Upper lobe of left lung (tissue), 6 donors: ENCODE measurements at places on chromosomes 16 and 17. TPM values are rescaled to one million over a fixed set of nuclear protein-coding genes. Genes with fewer than 3 reads are reported as not detected.

- peaks cover 33% of the 10 kb centered on the region for H3K36me3 ChIP-seq
- H3K27ac ChIP-seq, result no peak overlapping the region
- DNase-seq, result peak; percentile 85
Measured at GRCh38 chr16:733382-734207, 6.7 kb downstream of the HAGHL start.

DNA sequence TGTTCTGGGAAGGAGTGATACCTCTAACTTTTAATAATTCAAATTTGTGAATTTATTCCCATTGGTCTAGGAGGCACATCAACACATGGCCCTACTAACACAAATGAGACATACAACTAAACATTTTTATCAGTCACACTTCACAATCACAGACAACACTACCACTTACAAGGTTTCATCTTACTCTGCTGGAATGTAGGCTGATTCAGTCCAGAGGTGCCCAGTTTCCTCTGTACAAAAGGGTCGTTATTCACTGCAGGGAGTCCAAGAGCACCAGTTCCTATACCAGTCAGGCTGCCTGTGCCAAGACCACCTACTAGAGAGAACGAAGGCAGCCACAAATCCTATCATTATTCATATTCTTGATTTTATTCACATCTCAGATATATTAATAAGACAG lies 41.4 kb downstream of the SETD6 start:
- DNase-seq, result no peak
- no peak overlapping the region for H3K27ac ChIP-seq
- peaks cover 55% of the 10 kb centered on the region for H3K36me3 ChIP-seq
- no peaks in the 10 kb centered on the region for H3K4me1 ChIP-seq
- no peak overlapping the region for H3K4me3 ChIP-seq

- no peak for DNase-seq
- H3K27ac ChIP-seq, result no peak overlapping the region
- H3K4me3 ChIP-seq, result no peak overlapping the region
Measured at GRCh38 chr17:77049440-77049839, 91.3 kb upstream of the SEC14L1 start.

DNA sequence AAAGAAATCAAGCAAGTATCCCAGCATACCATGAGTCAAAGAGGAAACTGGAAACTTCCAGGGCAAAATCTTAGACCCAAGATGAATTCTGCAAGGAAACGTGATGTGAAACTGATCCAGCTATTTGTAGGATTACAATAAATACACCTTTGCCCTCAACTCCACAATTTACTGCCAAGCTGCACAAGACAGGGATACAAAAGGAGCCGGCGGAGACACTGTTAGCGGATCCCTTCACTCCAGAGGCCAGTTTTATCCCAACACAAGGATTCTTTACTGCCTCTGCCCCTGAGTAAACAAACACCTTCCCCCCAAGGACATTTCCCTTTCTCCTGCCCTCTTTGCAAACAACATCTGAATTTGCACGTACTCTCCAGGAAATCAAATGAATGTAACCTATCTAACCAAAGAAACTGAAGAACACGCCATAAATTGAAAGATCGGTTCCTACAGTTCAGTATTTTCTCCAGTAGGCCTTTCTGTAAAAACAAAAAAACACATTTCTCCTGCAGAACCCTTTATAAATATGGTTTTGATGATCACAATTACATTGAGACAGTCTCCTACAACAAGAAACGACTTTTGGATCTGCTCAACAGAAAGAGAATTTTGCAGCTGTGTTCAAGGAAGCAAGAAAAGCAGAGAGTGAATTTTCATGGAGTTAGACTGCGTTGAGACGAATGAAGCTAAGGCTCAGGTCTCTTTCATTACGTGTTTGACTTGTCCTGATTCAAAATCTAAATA lies 1.4 kb upstream of the CBX2 start:
- H3K27ac ChIP-seq, result peak overlapping the region; percentile 81
- no peak for DNase-seq
- H3K36me3 ChIP-seq, result no peaks in the 10 kb centered on the region
- H3K4me3 ChIP-seq, result no peak overlapping the region

- no peak overlapping the region for H3K4me3 ChIP-seq
- no peaks in the 10 kb centered on the region for H3K36me3 ChIP-seq
- H3K4me1 ChIP-seq, result peaks cover 5% of the 10 kb centered on the region
- H3K27me3 ChIP-seq, result no peaks in the 10 kb centered on the region
- peak; percentile 19 for DNase-seq
- H3K27ac ChIP-seq, result no peak overlapping the region
Measured at GRCh38 chr17:19346351-19347255, 15.9 kb downstream of the B9D1 start.

DNA sequence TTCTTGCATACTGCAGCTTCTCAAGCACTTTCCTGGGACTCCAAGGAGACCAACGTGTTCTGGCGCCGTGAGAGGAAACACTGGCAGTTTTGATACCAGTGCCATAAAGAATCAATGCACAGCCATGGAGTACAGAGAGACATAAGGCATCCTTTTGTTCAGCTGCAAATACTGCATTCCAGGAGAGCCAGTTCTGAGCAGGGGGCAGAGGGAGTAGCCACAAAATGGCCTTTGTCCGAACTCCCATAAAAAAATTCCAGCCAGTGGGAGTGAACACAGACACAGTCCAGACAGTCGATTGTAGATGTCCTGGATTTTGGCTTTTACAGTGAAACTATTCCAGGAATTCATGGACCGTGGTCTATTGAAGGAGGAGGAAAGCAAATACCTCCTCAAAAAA lies 36.2 kb upstream of the TEKT3 start:
- no peaks in the 10 kb centered on the region for H3K4me1 ChIP-seq
- DNase-seq, result no peak
- H3K4me3 ChIP-seq, result no peak overlapping the region
- H3K36me3 ChIP-seq, result no peaks in the 10 kb centered on the region
- H3K27ac ChIP-seq, result no peak overlapping the region

- H3K4me1 ChIP-seq, result no peaks in the 10 kb centered on the region
- H3K36me3 ChIP-seq, result peaks cover 55% of the 10 kb centered on the region
- no peak for DNase-seq
- no peak overlapping the region for H3K27ac ChIP-seq
Measured at GRCh38 chr16:57020651-57021050, 31.3 kb downstream of the NLRC5 start.

DNA sequence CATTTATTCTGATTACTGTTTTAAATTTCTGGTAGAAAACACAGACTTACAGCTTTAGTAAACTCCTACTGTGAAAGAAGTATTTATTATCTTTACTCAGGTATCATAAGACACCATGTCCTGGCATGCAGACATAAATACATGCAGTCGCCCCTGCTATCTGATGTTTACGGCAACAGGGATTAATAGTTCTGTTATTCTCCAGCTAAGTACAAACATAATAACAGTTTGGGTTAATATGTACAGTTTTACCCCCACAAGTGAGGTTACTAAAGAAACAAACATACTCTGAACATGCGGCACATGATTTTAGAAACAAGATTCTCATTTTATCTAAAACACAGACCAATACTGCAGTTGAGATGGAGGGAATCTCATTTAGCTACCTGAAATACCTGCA lies 170.8 kb downstream of the ABCA8 start:
- no peak overlapping the region for H3K27ac ChIP-seq
- no peaks in the 10 kb centered on the region for H3K27me3 ChIP-seq
- no peak overlapping the region for H3K4me3 ChIP-seq
- no peaks in the 10 kb centered on the region for H3K36me3 ChIP-seq
- no peak for DNase-seq
- H3K4me1 ChIP-seq, result no peaks in the 10 kb centered on the region

RAB26 gene
- 0.30 TPM for total RNA-seq

DHRS13 gene
- total RNA-seq, result 21.8 TPM

TUBD1 gene
- 7.7 TPM for total RNA-seq

CD300LG gene
- 65.9 TPM for total RNA-seq

DNA sequence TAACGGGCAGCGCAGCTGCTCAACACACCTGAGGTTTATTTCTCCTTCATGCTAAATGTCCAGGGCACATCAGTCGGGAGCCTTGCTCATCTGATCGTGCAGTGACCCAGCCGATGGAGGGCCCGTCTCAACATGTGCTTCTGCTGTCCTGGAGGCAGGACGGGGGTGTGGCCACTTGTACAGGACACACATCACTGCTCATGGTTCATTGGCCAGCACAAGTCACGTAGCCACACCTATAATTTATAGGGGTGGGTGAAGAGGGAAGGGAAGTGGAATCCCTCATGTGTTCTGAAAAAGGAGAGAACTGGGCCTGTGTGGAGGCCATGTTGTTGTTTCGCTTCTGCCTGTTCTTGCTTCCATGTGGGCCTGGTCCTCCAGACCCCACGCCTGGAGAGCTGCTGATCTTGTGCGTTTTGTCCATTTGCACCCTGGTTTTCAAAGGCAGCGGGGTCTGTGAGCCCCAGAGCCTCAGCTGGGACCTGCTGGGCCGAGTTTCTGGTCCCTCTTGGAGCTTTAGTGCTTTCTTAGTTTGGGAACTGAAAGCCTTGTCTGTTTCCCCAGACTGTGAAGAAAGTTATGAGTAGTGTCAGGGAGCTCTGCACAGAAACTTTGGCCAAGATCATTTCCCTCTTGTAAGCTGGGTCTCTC lies 60.5 kb downstream of the CMIP start:
- DNase-seq, result no peak
- H3K4me1 ChIP-seq, result peaks cover 11% of the 10 kb centered on the region
- no peaks in the 10 kb centered on the region for H3K36me3 ChIP-seq
- no peaks in the 10 kb centered on the region for H3K27me3 ChIP-seq

- DNase-seq, result peak; percentile 84
- H3K27me3 ChIP-seq, result no peaks in the 10 kb centered on the region
- peaks cover 17% of the 10 kb centered on the region for H3K4me1 ChIP-seq
- peak overlapping the region; percentile 75 for H3K27ac ChIP-seq
- peaks cover 3% of the 10 kb centered on the region for H3K36me3 ChIP-seq
- peak overlapping the region; percentile 77 for H3K4me3 ChIP-seq
Measured at GRCh38 chr16:21159281-21159951, 942 bp downstream of the LDAF1 start.

FN3K gene
- total RNA-seq, result 10.9 TPM

DNA sequence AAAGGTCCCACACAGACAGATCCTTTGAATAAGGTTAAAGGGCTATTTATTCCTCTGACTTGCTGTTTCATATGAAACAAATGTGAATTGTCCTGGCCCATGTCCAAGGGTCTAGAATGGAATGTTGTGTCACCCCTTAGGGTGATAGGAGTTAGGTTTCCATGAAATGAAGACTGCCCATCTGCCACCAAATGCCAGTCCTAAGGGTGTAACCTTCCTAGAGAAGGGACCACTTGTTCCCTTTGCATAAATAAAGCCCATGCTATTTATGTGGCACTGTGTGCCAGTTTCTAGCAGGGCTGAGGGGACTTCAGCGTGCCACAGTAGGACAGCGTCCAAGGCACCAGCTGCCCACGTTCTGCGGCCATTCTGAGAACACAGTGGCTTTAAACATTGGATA lies 171.3 kb downstream of the ABCA8 start:
- H3K36me3 ChIP-seq, result no peaks in the 10 kb centered on the region
- no peaks in the 10 kb centered on the region for H3K27me3 ChIP-seq
- no peaks in the 10 kb centered on the region for H3K4me1 ChIP-seq
- no peak overlapping the region for H3K27ac ChIP-seq
- no peak overlapping the region for H3K4me3 ChIP-seq

SLC47A2 gene
- not detected for total RNA-seq

- no peaks in the 10 kb centered on the region for H3K36me3 ChIP-seq
- H3K27me3 ChIP-seq, result no peaks in the 10 kb centered on the region
- no peaks in the 10 kb centered on the region for H3K4me1 ChIP-seq
- no peak overlapping the region for H3K27ac ChIP-seq
- H3K4me3 ChIP-seq, result no peak overlapping the region
- DNase-seq, result no peak
Measured at GRCh38 chr16:22642416-22643088, 131.9 kb downstream of the NPIPB5 start.

- no peaks in the 10 kb centered on the region for H3K4me1 ChIP-seq
- H3K4me3 ChIP-seq, result no peak overlapping the region
- H3K27ac ChIP-seq, result no peak overlapping the region
- no peaks in the 10 kb centered on the region for H3K36me3 ChIP-seq
Measured at GRCh38 chr16:75482434-75483205, 12.6 kb downstream of the CHST6 start.

DNA sequence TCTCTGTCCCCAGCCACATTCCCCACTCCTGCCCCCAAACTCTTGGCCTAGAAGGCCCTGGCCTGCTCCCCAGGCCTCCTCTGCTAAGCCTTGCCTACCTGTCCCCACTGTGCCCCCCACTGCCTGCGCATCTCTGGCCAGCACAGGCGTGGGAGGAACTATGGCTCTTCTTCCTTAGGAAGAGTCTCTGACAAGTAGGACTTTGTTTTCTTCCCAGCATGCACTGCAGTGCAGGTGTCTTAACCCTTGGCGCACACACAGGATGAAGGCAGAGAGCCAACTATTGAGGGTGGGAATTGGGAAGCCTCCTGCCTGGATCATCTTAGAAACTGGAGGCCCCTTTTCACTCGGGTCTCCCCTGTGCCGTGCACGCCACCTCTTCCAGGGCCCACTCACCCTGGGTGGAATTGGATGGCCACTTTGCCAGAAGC lies 3.6 kb downstream of the AMDHD2 start:
- H3K36me3 ChIP-seq, result peaks cover 65% of the 10 kb centered on the region
- H3K4me1 ChIP-seq, result peaks cover 28% of the 10 kb centered on the region
- DNase-seq, result peak; percentile 21
- H3K4me3 ChIP-seq, result no peak overlapping the region
- no peaks in the 10 kb centered on the region for H3K27me3 ChIP-seq

DNA sequence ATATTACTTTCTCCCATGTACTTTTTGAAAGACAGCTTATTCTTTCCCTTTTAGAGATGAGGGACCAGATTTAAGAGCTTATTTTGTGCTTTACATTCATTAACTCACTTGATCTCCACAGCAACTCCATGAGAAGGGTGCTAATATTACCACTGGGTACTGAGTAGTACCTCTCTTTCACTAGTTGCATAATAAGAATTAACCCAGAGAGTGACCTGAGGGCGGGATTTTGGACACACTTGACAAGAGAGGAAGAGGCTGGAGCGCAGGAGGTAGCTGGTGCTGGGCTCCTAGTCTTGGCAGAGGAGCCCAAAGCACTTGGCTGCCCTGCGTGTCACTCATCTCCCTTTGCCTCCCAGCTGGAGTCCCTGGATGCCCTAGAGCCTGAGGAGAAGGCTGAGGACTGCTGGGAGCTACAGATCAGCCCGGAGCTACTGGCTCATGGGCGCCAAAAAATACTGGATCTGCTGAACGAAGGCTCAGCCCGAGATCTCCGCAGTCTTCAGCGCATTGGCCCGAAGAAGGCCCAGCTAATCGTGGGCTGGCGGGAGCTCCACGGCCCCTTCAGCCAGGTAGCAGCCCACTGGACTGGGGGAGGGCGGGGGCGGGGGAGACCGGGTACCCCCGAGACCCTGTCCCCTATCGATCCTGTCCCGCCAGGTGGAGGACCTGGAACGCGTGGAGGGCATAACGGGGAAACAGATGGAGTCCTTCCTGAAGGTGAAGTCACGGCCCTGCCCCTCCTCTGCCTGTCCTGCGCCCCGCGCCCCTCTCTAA lies 1.7 kb upstream of the MAZ start:
- DNase-seq, result no peak
- peaks cover 37% of the 10 kb centered on the region for H3K4me1 ChIP-seq
- H3K4me3 ChIP-seq, result peak overlapping the region; percentile 63

CCL8 gene
- total RNA-seq, result not detected

GRCh38 chr17:4852567-4853207 lies 19.5 kb downstream of the MINK1 start:
- H3K27me3 ChIP-seq, result no peaks in the 10 kb centered on the region
- H3K27ac ChIP-seq, result no peak overlapping the region
- no peak for DNase-seq
- H3K4me3 ChIP-seq, result no peak overlapping the region

NAGS gene
- total RNA-seq, result 12.4 TPM

STH gene
- total RNA-seq, result not detected

GRCh38 chr16:11182411-11182810 lies 73.6 kb downstream of the SOCS1 start:
- H3K27ac ChIP-seq, result peak overlapping the region; percentile 24
- H3K36me3 ChIP-seq, result peaks cover 25% of the 10 kb centered on the region
- H3K27me3 ChIP-seq, result no peaks in the 10 kb centered on the region
- H3K4me1 ChIP-seq, result no peaks in the 10 kb centered on the region
- no peak overlapping the region for H3K4me3 ChIP-seq
